Left renal cortex interstitium (tissue), 4 donors: ENCODE measurements at places on chromosomes 3 and 15. TPM values are rescaled to one million over a fixed set of nuclear protein-coding genes. Genes with fewer than 3 reads are reported as not detected.

- DNase-seq, result no peak
Observed at GRCh38 chr15:29734917-29735572, 87.2 kb downstream of the TJP1 start.

The IL17RB gene
- polyA plus RNA-seq, result 18.3 TPM

The CORO2B gene
- 24.9 TPM for polyA plus RNA-seq

The CP gene
- 0.71 TPM for polyA plus RNA-seq

The GOLGA8Q gene
- 2.5 TPM for polyA plus RNA-seq

DNA sequence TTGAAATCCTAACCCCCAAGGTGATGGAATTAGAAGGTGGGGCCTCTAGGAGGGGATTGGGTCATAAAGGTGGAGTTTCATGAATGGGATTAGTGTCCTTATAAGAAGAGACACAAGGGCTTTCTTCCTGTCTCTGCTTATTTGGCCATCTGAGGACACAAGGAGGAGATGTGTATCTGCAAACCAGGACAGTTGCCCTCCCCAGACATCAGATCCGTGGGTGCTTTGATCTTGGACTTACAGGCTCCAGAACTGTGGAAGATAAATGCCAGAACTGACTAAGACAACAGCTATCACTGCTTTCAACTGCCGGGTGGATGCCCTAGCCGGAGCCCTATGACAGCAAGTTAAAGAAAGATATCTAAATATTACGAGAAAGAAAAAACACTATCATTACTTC, 94.4 kb downstream of the CHRNA7 start:
- no peak for DNase-seq
